ENCODE measurements at places on chromosomes 7 and 10.

DNA sequence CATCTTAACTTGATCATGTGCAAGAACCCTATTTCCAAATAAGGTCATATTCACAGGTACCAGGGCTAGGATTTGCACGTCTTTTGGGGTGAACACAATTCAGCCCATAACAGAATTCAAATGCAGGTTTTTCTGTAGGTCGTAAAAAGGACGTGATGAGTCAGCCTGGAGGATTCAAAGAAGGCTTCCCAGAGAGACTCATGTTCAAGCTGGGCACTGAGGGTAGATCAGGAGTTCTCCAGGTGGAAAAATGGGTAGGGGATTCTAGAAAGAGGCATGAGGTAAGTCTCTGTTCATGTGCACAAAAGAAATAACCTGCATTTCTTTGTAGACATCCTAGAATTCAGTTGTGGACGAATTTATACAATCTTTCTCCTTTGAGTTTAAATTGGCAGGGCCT, 160.4 kb downstream of the RPS24 start:
- DNase-seq: no peak

GRCh38 chr7:2971914-2972834, 71.5 kb downstream of the CARD11 start:
- no peak for DNase-seq

DNA sequence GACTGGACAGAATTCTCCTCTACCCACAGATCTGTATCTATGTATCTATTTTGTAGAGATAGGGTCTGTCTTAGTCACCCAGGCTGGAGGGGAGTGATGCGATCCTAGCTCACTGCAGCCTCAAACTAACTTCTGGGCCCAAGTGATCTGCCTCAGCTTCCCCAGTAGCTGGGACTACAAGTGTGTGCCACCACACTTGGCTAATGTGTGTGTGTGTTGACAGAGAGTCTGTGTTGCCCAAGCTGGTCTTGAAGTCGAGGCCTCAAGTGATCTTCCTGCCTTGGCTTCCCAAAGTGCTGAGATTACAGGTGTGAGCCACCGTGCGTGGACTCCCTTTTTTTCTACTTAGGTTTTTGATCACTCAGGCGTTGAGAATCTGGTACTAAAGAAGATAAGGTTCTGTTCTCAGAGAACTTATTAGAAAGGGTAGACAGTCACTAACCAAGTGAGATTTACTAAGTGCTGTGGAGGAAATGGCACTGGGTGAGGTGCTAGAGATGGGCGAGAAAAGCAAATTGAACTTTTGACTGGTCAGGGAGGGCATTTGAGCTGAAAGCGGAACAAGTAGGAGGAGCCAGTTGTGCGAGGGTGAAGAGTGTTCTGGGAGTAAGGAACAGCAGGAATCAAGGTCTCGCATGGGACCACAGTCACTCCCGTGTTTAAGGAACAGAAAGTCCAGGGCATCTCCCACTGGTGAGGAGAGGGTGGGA, 18.0 kb downstream of the NDUFB2 start:
- no peak for DNase-seq

DNA sequence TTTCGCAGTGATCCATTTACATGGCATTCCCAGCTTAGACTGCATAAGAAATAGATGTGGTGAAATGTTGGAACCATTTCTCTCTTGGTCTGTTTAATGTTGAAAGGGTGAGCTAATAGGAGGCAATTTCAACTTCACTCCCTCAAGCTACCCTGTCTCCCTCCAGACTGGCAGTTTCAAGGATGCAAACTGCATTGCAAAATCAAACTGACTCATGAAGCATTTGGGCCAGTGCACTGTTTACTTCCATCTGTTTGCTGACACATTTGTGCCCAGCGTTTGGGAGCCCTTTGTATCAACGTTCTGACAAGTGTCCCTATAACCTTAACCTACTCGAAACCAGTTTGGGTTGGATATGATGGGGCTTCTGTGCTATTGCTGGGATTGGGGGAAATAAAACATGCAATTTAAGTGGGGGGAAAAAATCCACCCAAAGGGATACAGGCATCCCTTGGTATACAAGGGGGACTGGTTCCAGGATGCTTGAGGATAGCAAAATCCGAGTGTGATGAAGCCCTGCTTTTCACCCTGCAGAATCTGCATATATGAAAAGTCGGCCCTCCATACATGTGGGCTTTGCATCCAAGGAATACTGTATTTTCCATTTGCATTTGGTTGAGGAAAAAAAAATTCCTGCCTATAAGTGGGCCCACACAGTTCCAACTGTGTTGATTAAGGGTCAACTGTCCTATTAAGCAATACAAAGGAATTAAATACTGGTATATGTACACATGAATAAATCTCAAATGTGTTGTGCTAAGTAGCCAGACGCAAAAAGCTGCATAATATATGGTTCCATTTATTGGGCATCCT, 15.6 kb downstream of the RHEB start:
- no peak for DNase-seq

GRCh38 chr7:47080816-47081215, 501.1 kb downstream of the TNS3 start:
- DNase-seq: no peak

GRCh38 chr7:147245274-147245673, 1128.7 kb downstream of the CNTNAP2 start:
- peak; percentile 23 for DNase-seq

GRCh38 chr10:93379731-93380575, 102.2 kb downstream of the MYOF start:
- DNase-seq: no peak

DNA sequence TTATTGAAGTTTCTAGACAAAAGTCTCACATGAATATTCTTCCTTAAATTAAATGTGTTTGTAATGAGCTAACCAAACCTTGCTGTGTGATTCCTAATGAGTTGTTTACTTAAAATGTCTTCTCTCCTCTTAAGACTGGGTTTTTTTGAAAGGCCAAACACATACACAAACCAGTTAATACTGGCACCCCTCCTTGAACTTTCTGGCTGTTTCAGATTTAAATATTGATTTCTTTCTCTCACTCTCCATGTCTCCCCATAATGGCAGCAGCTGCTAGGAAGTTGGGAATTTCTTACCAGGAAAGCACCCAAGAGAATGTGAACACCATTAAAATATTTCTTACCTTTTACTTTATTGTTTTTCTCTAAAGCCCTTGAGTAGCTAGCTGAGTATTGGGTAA, 11.4 kb upstream of the PTN start:
- no peak for DNase-seq

DNA sequence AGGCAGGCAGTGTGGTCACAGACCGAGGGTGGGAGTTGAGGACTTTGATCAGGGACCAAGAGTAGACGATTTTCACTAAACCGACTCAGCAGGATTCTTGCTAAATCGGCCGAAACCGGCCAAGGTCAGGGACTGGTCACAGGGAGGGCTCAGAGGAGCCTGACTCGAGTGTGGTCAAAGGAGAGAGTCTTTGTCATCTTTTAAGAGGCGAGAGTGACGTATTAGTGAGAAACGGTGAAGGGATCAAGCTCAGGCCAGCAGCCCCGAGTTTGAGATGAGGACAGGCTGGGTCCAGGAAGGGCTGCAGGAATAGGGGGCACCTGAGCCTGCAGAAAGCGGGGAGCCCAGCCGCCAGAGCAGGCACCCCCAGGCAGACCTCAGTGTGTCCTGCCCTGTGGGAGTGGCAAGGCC, 41.6 kb upstream of the FAM20C start:
- DNase-seq: no peak

DNA sequence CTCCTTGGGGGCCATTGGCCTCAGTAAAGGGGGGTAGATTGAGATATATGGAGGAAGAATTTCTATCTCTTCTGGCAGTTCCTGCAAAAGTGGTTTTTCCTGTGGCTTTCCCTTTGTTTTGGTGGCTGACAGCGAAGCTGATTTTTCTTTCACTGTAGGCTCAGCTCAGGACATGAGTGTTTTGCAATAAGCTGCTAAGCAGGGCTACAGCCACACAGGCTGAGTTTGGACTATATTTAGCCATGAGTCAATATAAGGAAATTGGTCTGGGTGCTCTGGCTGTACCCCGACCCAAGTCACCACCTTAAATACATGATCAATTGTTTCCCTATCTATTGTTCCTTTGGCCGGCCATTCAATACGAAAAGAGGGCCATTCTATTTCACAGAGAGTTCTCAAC, 212.7 kb upstream of the KCND2 start:
- DNase-seq: no peak

DNA sequence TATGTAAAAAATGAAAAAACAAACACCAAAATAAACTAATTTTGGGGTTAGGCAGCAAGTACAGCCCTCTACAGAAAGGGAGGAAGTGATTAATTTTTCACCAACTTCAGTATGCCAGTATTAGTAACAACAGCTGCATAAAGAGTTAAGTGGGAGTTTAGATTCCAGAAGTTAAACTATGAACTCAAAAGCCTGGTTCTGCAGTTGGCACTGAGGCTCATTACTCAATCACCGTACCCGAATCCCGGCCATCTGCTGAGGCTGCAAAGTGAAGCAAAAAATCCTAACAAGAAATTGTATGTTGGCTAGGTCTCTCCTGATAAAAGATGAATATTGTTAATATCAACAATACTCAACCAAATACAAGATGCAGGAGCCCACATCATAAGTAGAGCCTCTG, 4.0 kb downstream of the NUDT5 start:
- no peak for DNase-seq

DNA sequence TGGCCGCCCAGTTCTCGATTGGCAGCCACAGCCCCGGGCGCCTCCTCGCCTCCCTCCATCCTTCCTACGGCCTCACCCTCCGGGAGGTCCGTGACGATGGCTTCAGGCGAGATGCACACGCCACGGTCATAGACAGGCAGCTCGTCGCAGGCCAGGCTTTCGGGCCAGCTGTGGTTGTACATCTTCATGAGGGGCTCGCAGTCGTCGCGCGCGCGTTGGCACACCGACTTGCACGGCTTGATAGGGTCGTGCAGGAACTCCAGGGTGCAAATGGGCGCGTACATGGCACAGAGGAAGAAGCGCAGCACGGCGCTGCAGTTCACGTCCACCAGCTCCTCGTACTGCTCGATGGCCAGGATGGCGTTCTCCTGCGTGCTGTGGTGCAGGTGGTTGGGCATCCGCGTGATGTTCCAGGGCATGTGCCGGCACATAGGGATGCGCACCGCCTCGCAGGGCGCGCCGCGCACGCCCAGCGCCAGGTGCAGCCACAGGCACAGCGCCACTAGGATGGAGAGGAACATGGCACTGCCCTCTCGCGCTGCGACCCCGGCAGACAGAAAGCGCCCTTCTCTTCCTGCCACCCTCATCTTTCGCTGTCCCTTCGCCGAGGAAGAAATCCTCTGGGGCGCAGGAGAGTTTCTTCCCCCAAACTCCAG, 472 bp downstream of the SFRP4 start:
- peak; percentile 54 for DNase-seq

- no peak for DNase-seq
Measured at GRCh38 chr10:61964949-61965702, 63.6 kb downstream of the ARID5B start.

DNA sequence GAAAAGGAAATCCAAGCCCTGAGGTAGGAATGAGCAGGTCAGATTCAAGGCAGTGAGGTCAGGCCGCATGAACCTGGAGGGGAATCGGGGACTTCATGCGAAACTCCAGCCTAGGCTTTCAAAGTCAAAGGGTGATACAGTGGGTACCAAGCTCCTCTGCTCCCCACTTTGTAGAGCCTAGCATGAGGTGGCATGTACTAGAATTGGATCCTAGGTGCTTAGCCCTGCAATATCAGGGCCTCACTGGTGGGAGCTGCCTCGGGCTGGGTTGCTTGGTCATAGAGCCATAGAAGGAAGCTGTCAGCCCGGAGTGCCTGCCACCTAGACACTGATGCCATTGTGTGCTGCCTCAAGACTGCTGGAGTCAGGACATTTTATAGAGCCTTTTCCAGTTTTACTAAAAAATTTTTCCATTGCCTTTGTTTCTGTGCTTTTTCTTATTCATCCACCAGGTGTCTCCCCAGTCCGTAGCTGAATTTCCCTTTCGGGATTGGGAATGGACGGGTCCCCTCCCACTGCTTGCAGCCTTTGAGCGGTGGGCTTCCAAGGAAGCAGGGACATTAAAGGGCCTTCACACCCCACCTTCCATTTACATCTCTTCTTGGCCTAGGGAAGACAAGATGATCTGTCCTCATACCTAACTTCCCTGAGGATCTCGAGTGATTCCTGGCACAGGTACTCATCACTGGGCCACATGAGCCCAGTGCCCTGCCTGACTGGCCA, 5.5 kb upstream of the LZTS2 start:
- DNase-seq: peak; percentile 52

- DNase-seq: no peak
Measured at GRCh38 chr7:127941476-127942210, 89.6 kb downstream of the LRRC4 start.

DNA sequence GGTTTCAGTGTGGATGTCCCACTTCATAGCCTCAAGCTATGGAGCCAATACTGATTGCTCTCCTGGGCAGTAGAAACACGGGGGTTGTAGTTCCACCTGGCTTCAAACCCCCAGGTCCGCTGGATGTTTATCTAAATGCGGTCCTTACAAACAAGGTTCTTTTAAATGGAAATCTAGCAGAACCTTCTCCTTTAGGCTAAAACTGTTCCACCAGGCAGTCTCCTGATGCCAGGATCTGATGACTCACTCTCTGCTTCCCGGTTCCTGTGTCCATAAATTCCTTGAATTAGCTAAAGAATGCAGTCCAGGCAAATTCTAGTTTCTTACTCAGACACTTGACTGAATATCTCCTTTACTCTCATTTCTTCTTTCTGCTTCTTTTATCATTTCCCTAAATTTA, 108.4 kb upstream of the FAM3C start:
- peak; percentile 18 for DNase-seq

DNA sequence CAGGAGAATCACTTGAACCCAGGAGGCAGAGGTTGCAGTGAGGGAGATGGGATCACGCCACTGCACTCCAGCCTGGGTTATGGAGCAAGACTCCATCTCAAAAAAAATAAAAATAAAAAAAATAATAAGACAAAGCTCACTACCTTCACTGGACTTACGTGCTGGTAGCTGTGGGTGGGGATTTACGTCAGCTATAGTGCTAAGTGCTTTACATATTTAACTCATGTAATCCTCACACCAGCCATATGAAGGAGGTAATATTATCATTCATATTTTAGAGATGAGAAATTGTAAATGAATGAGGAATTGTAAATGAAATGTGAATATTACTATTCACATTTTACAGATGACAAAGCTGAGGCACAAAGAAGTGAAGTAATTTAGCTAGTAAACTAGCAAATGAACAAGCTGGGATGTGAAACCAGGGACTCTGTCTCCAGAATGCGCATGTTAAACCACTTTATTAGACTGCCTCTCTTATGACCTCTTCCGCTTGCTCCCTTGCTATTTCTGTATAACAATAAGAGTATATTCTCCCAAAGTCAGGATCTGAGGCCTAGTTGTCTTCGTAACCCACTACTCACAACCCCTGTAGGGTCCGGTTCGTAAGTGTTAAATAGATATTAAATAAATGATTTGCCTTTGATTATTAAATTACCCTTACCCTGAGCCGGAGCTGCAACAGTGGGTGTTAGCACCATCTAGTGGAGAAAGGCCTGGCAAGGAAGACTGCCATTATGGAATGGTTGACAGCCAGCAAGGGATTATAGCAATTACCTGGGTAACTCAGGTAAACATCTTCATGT, 70.2 kb downstream of the HTR7 start:
- DNase-seq: peak; percentile 46

- peak; percentile 98 for DNase-seq
Measured at GRCh38 chr7:43869006-43869866, at the start of gene MRPS24. Gene MRPS24 (minus strand): TSS chr7:43869517. CDS start chr7:43869495, 22 bp downstream.

Data from SW480 (cell line).